Activated naive CD4-positive, alpha-beta T cell treated with anti-CD3 and anti-CD28 coated beads, Interleukin-2, amount 10 ng/mL, durations not matched to agents 7 days and 5 days (primary cell): ENCODE measurements at places on chromosomes 7 and 10.

GRCh38 chr7:153476166-153476565, 576.0 kb upstream of the DPP6 start:
- DNase-seq, result no peak

- no peak for DNase-seq
Measured at GRCh38 chr10:55374060-55374459, 573.0 kb upstream of the PCDH15 start.

DNA sequence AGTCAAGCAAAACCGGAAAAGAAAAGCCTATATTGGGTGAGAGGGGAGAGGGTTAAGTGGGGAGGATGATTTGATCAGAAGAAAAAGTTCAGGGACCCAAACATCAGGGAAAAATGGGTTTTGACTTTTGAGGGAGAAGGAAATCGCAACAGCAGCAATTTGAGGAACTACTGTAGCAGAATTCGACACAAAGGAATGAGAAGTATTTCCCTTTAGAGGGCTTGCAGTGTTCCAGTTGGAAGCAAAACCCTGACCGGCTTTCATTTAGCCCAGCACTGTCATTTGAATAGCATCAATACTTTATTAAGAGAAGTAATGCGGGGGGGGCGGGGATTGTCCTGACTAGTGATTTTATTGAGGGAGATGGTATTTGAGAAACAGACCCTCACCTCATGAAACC, 37.2 kb upstream of the GATA3 start:
- DNase-seq, result no peak

GRCh38 chr7:134287916-134288659, 28.6 kb downstream of the SLC35B4 start:
- DNase-seq, result no peak

- DNase-seq, result no peak
Measured at GRCh38 chr7:44131173-44132029, 8.1 kb upstream of the POLD2 start.

- DNase-seq, result no peak
Measured at GRCh38 chr7:16558761-16559302, 32.2 kb downstream of the LRRC72 start.

DNA sequence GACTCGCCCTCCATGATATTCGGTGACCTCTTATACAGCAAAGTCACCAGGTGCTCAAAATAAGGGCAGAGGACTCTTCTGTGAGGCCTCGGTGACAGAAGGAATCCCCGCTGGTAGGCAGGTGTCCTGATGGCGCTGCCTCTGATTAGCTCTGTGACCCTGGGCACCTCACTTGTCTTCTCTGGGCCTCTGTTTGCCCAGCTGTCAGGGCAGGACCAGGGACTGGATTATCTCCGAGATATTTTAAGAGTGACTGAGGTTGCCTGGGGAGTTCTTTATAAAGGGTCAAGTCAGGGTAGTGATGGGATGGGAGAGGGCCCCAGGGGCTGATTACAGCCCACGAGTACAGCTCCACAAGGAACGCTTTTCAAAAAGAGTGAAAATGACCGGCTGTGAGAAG, 70.9 kb upstream of the SAMD8 start:
- no peak for DNase-seq

DNA sequence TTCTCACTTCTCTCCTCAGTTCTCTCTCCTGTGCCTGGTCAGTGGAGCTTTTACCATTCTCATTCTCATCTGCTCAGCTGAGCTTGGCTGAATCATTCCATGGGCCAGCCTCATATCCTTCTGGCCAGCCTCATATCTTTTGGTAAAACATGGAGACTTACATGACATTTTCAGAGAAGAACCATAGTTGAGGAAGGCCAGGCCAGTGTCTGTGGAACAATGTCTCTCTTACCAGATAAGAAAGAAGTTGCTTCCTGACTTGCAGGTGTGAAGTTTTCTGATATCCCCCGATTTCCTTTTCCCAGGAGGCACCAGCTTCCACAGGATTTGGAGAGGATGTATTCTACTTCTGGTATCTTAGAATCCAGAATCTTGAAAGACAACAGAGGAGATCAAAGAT, 24.7 kb downstream of the ST7 start:
- no peak for DNase-seq

DNA sequence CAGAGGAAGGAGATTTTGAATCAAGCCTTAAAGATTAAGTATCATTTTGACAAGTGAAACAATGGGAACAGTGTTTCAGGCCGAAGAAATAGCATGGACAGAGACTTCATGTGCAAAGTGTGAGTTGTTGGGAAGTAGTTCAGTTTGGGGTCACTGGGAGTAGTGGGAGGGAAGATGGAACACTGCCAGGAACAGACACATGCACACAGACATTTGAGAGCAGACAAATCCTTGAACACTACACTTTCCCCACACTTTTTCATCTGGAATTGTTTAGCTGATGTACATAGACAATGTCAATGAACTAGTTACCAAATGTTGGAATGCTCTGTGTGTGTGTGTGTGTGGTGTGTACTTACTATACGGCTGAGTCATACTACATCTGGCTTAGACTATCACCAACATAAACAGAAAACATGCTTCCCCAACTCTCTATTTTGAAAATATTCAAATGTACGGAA, 52.4 kb upstream of the LRRC17 start:
- no peak for DNase-seq

DNA sequence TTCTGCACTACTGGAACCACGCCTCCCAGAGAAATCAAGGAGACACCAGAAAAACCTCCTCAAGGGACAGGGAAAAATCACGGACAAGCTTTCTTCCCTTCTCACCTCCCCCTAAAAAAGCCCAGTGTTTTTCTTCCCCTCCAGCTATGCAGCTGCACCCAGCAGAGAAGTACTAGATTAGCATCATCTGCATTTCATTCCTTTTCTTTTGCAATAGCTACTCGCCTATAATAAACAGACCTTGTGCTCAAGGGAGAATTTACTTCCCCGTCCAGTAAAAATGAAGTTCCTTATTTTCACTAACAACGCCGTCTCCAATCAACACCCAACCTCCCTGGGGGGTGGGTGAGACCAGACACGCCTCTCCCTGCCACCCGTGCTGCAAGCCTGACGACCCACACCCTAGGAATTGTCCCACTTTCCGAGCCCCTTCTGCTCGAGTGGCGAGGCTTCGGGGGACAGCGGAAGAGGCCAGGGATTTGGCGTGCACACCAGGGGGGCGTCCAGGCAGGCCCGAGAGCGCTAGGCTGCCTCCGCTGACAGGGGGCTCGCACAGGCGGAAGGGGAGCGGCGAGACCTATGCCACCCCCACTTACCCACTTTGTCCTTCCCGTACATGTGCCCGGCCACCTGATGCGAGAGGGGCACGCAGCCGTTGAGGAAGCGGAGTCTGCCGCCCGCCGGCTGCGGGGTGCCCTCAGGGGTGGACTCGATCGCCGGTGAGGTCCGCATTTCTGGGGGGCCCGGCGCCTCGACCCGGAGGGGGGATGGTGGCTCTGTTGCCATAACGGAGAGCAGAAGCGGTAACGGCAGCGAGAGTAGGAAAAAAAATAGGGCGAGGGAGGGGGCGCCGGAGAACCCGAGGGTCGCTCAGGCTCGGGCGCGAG, 625 bp downstream of the IPMK start:
- DNase-seq, result peak; percentile 63

DNA sequence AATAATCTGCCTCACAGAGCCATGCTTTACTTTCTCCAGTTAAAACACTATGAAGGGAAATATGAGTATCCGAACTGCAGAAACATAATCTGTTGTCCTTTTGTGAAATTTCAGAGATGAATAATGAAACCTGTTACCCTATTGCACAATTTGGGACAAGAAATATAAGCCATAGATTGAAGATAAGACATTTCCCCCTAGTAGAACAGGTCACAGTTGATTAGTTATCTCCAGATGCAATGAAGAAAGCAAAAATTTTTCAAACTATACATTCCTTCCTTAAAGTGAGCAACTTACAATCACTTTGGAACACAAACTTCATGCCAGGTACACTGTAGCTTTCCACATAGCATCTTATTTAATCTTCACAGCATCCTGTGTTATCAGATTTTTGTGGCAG, 2.3 kb upstream of the CHN2 start:
- no peak for DNase-seq

GRCh38 chr10:75233444-75234016, 2.2 kb downstream of the COMTD1 start:
- peak; percentile 34 for DNase-seq

DNA sequence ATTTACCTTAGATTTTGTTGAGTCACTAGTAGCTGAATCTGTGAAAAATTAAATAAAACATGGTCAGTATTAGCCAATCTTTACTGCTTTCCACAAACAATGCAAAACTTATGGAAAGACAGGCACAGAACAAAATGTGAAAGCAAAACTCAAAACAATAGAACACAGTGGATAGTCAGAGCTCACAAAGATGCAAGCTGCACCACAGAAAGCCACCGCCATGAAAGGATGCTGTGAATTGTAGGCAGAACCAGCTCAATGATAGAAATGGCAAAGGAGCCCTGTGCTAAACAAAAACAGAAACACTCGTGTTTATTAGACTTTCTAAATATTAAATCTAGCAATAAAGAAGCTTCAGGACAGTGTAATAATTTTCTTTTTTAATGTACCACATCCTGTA, 134.4 kb downstream of the ARHGAP21 start:
- DNase-seq, result no peak

- no peak for DNase-seq
Measured at GRCh38 chr10:52410916-52411315, 96.8 kb downstream of the DKK1 start.

DNA sequence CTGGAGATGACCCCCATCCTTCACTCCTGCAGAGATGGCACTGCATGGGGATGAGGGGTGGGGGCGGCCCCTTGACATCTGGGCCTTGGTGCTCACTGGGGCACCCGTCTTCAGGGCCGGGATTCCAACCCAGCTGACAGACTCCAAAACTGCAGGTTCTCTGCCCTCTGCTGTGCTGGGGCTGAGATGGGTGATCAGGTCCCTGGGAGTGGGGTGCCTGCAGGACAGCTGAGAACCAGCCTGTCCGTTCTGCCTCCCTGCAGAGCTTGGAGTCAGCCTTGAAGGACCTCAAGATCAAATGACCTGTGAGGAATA, 14.3 kb downstream of the PDAP1 start:
- no peak for DNase-seq

DNA sequence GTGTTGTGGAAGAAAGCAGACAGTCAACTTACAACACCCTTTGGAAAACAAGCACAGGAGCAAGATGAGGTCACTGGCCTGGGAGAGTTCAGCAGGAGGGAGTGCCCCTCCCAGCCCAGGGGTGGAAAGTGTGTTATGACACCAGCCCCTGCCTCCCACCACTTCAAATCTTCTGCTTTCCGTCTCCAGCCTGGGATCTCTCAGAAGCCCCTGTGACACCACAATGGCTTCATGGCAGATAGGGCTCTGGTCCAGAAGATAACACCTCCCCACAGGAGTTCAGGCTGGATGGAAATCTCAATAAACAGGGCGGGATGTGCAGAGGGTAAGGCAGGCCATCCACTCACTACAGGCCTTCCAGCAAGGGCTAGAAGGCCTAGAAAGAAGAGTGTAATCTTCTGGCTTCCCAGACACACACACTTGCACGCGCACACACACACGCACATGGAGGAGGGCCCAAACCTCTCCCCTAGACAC, 48.7 kb upstream of the ZMIZ1 start:
- DNase-seq, result no peak

GRCh38 chr10:22714479-22715289, at the start of gene PIP4K2A:
TSS of gene PIP4K2A (minus strand) at chr10:22714578. CDS start at chr10:22714326, 252 bp downstream.
- DNase-seq, result peak; percentile 82

DNA sequence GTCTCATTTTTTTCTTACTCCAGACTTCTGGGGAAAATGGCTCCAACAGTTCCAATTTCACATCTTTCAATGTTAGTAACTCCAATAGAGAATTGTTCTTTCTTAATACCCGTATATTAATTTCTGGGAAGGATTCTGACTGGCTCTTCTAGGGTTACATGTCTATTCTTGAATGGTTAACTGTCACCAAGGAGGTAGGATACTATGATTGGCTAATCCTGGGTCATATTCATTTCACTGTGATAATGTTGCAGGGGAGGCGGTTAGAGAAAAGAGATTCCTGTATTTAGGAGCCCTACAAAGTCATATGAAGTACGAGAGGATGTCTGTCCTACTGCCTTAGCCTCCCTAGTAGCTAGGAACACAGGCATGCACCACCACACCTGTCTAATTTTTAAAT, 16.1 kb upstream of the VCL start:
- no peak for DNase-seq

DNA sequence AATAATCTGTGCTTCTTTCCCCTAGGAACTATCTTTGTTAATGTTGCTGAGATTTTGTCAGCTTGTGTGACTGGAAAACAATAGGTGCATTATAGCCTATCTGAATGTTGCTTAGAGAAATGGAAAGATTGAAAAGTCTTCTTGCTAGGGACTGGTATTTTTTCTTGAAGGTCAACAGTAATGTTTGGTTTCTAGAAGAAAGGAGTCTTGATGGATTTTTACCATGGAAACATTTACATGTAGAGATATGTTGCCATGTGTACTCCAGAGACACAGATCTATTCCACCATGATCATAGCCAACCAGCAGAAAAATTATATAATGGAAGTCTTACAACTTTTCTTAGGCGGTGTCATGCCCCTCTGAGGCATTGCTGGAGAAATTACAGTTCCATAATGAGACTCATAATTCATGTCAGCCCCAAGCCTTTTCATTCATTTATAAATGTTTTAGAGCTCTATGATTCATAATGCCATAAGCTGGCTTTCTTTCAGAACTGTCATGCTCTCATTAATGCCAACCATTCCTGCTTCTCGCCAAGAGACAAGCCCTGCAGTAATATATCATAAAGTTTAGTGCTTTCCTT, 175.1 kb upstream of the PTPRZ1 start:
- no peak for DNase-seq

- DNase-seq, result no peak
Measured at GRCh38 chr7:20220921-20221547, 3.9 kb upstream of the MACC1 start.

DNA sequence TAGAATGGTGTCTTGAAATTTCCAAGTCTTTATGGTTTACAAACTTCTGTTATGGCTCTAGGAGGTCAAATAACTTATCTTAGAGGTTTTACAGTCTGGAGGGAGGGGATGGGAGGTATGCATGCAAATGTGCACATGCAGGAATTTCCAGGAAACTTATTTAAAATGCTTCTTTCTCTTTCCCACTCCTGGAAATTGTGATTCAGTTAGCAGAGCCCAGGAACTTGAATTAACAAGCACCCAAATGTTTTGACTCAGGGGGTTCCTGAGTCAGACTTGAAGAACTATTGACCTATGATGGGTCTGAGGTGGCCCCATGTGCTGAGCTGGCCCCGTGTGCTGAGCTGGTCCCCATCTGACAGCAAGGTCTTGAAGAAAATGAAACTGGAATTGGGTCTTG, 669.4 kb downstream of the INHBA start:
- no peak for DNase-seq
